Activated CD8-positive, alpha-beta T cell treated with anti-CD3 and anti-CD28 coated beads for 36 hours (primary cell): ENCODE measurements at places on chromosomes 2 and 18.

DNA sequence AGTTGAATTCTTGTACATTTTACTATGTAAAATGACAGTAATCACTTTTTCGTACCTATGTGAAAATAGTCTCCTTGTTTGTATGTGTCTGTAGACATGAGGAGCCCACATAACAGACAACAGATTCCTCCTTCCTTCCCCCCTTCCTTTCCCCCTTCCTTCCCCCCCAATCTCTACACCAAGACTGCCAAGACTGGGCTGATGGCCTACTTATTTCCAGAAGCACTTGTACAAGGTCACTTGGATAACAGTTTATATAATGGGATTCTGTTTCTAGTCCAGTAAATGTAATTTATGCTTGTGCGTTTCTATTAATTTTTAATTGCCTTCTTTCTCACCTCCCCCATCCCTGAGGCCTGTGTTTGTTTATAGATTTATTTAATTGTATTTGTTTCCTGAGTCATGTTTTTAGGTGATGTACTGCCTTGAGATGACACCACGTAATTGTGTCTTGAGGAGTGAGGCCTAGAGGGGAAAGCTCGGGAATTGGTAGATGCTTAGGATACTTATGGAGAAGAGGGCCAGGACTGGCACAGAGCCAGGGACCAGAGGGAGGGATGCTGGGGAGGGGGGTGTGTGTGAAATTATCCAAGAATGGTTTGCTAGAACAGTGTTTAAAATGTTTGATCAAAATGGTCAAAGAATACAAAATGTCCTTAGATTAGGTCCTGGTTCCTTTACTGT is 12.3 kb downstream of the B3GNT2 start:
- DNase-seq: no peak

DNA sequence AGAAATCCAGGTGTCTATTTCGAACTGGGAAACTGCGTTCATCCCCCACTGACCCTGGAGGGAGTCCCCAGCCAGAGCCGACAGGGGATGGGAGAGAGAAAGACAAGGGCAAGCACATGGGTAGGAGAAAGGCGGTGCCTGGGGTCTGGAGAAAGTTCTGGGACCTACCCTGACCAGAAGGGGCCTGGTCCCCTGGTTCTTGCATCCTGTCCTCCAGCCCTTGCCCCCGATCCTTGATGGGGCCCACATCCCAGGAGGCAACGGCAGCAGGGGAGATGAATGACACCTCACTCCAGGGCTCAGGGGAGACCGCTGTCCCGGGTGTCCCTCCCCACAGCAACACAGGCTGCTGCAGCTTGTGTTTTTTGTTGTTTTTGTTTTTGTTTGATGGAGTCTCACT is 4.9 kb downstream of the ADCY3 start:
- no peak for DNase-seq

DNA sequence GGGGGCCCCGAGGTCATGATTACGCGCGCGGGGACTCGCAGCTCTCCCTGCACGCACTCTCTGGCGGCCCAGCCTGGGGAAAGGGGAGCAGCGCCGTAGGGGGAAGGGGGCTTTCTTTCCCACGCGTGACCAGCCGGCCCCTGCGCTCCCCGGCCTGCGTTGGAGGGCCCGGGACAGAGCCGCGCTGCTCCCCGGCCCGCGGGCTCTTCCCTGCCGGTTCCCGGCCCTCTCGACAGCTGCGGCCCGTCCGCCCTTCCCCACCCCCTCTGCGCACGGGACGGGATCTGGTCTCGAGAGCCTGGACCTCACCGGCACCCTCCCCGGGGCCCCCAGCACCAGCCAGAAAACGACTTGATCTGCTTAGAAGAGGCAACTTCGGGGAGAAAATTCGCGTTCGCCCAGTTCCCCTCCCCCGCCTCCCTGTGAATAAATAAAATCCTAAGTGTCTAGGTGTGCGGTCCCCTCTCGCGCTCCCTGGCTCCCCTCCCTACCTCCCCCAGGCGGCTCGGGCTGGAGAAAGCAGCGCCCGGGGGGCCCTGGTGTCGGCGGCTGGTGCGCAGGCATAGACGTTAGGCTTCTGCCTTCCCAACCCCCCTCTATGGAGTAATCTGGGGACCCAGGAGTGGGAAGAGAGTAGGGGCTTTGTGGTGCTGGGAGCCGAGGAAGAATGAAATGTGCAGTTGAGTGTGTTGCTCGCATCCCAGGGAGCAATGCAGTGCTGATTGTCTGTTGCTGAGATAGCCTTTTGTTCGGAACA is 803 bp upstream of the FIGN start:
- DNase-seq: no peak

GRCh38 chr2:201345625-201346213 is 11.4 kb downstream of the FLACC1 start:
- DNase-seq: no peak

DNA sequence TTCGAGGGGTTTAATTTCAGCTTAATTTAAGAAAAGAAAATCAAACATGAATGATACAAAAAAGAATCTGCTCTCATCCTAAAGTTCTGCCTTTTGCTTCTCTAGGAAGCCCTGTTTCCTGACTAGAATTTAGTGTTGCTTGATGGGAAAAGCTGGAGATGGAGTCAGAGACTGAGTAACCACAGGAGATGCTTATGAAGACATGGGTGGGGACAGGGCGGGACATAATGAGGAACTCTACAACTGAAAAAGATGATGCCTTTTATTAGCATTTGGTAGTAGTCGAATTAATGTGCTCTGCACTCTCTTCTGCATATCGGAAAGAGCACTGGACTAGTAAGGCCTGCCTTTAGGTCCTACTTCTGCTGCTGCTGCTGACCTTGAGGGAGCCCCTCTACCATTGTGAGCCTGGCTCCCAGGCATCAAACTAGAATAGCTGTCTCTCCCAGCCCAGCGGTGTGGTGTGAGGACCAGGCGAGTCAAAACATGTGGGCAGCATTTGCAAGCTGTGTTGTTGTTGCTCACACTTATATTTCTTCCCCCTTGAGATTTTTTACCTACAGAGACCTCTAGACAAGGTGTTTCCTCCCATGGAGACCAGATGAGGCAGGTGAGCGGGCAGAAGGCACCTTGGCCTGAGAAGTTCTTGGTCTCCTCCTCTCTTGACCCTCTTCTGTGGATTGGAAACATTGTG is 61.5 kb downstream of the INPP4A start:
- no peak for DNase-seq

GRCh38 chr2:78811955-78812610 is 213.4 kb upstream of the REG3G start:
- DNase-seq: no peak

DNA sequence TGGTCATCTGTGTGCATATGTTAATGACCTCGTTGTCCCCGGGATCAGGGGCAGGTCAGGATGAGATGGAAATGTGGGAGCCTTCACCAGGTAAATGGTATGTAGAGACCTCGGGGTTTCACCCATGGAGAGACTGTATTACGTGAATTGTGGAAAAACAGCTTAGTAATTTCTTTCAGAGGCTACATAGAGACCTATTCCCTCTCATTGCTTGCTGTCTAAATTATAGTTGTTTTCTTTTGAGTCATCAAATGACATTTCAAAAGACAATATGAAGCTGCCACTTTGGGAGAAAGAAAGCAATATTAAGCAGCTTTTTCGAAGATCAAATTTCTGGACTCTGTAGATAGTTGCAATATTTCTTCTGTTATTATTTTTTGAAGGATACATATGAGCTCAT is 20.4 kb downstream of the ADAM23 start:
- DNase-seq: no peak

GRCh38 chr18:6962571-6963451 is 154.8 kb downstream of the LAMA1 start:
- no peak for DNase-seq

- no peak for DNase-seq
These were observed 212.3 kb downstream of the BCL2 start for GRCh38 chr18:63107171-63107845.

GRCh38 chr2:20365249-20365817 is 14.7 kb upstream of the PUM2 start:
- peak; percentile 81 for DNase-seq

GRCh38 chr2:208939852-208940251 is 484.0 kb upstream of the MAP2 start:
- no peak for DNase-seq

DNA sequence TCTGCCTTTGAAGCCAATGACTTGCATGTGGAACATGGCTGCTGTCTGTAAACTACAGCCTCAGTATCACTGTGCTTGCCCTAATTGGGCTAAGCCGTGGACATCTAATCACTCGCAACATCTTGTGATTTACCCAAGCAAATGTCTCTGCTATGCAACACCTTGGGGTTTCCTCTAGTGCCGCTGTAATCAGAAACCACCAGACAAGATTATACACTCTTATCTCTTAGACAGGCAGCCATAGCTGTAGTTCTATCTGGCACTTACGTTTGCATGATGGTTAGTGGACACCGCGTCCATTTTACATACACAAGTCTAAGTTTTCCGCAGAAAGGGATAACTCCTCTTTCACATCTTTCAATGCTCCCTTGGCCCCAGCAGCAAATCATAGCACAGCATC is 204.3 kb upstream of the CCDC68 start:
- DNase-seq: no peak

- DNase-seq: no peak
These were observed 19.2 kb downstream of the SLC14A2 start for GRCh38 chr18:45634454-45634853.

- DNase-seq: no peak
These were observed 88.6 kb downstream of the SH3YL1 start for GRCh38 chr2:175161-175786.

GRCh38 chr2:66434679-66435548 is at the start of gene MEIS1:
Gene MEIS1 (plus strand): TSS chr2:66435125. CDS start chr2:66435857, 732 bp downstream.
- DNase-seq: peak; percentile 55

DNA sequence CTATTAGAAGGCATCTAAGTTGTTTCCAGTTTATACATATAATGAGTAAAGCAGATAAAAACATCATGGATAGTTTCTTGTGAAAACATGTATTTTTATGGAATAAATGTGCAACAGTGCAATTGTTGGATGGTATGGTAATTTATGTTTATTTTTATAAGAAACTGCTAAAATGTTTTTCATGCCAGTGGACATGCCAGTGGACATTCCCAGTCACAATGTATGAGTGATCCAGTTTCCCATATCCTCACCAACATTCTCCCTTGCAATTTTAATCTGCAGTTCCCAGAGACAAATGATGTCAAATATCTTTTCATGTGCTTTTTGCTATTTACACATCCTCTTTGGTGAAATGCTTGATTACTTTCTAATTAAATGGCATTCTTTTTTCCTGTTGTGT is 818.6 kb downstream of the SUCLG1 start:
- DNase-seq: no peak

DNA sequence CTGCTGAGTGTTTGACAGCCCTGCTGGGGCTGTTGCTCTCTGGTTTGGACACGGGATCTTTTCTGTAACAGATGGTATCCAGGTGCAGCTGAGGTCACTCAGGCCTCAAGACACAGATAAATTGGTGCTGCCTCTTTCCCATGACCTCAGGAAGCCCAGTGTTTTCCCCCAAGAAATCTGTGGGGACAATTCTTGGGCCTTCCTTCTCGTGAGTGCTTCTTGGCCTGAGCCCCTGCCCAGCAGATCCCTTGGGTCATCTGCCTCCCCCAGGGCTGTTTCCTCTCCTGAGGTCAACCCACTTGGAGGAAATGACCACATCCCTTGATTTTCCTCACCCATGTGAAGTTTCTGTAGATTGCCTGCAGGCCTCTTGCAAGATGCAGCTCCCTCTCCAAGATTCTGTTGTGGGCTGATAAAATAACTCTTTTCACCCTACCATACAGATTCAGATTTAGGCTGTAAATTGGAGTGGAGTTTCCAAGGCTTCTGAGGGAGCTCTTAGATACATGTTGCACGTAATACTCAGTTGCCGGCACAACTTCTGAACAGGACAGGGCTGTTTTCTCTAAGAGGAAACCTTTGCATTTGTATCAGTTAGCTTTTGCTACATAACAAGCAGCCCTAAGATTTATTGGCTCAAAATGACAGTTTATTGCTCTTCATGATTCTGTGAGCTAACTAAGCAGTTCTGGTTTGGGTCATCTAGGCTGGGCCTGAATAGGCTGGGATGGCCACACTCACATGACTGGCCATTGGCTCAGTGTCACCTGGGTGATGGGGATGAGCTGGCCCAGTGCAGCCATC is 13.1 kb downstream of the ZAP70 start:
- DNase-seq: no peak

DNA sequence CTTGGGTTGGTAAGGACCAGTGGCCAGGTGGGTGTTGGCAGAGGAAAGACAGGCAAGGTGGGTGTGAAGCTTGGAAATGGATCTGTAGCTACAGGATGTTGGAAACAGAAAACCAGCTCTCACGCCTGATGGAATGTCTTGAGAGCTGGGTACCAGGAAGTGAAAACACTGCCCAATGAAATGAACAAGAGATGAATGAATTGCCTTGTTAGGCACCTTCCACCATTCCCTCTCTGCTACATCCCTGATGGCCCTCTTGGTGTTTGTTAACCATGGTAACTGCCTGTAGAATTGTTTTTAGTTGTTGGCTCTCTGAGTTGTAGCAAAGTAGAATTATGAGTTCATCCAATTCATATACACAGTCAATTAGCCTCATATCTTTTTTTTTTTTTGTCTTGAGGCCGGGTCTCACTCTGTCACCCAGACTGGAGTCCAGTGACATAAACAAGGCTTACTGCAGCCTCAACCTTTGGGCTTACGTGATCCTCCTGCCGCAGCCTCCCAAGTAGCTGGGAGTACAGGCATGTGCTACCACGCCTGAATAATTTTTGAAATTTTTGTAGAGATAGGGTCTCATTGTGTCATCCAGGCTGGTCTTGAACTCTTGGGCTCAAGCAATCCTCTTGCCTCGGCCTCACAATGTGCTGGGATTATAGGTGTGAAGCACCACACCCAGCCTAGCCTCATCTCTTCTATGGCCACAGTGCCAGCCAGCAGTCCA is 9.5 kb downstream of the KCMF1 start:
- no peak for DNase-seq

- no peak for DNase-seq
These were observed 18.1 kb downstream of the GPC1 start for GRCh38 chr2:240453461-240454105.

DNA sequence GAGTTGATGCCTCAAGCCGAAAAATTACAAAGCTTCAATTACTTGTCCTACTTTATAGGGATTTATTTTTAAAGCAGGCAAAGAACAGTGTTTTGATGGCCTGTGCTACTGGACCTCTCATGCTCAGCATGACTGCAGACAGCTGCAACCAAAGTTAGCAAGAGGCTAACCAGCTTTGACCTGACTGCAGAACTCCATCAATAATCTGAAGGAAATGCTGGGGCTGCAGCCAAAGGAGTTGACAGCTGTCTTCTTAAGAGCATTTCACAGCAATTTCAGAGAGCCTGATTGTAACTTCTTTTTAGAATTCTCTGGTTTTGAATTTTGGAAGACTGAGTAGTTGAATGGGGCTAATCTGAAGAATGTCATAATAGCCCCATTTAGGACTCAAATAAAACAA is 46.5 kb upstream of the SESTD1 start:
- DNase-seq: no peak

- no peak for DNase-seq
These were observed 154.6 kb downstream of the ANKRD36 start for GRCh38 chr2:97267411-97268074.
